ENCODE measurements at places on chromosomes 7 and 10.

GRCh38 chr10:26593896-26594295, 103.6 kb upstream of the PDSS1 start:
- DNase-seq = no peak

DNA sequence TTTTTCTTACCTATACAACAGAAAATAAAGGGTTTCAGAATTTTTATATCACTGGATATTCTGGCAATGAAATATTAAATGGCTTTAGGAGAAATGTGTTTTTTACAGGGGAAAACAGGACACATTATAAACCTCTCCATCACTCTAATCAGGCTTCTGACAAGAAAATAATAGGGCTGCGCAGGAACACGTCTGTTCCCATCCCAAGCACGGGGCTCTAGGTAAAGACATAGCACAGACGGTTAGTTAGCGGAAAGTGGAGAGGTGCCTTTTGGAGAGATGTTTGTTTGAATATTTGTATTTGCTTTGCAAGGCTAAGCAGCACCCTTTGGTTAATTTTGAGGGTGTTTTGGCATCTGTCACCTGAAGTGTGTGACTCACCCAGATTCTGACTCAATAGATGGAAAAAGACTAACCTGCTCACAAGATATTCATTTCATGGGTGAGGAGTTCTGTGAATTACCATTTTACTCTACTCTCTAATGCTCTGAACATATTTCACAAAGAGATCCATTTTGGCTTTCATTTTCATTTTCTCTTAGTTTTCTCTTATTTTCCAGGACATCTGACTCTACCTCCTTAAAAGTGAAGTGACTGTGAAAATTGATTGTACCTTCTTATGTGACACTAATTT, 174.5 kb upstream of the AKR1E2 start:
- no peak for DNase-seq

DNA sequence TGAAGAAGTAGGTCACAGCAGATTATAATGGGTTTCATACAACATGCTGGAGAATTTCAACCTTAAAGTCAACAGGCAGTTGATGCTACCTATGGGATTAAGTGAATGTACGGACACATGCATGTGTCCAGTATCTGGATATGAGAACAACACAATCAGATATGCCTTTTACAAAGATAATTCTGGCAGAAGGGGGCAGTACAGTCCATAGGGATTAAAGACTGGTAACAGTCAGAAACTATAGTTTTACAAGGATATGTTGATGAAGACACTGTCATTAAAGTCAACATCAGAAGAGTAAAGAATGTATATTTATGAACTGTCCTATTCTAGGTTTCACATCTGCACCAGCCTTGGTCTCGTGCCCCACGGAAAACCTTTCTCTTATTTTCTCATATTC, 41.5 kb downstream of the ANKMY2 start:
- no peak for DNase-seq

DNA sequence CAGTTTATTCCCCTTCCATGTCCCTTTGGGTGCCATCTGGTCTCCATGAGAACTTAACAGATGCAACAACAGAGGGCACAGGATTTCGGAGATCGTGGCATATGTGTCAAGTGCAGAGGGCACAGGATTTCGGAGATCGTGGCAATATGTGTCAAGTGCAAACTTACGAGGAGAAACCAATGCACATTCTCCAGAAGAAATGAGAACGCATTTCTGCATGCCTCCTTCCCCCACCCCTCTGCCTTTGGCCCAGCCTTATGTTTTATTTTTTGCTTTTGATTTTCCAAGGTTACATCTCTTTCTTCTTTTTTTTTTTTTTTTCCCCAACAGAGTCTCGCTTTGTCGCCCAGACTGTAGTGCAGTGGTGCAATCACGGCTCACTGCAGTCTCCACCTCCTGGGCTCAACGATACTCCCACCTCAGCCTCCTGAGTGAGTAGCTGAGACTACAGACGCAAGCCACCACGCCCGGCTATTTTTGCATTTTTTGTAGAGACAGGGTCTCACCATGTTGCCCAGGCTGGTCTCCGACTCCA, 586 bp upstream of the ANKRD26 start:
- no peak for DNase-seq

- no peak for DNase-seq
Measured at GRCh38 chr7:158868764-158869410, 12.5 kb downstream of the DYNC2I1 start.

GRCh38 chr7:67595431-67596180, 599.0 kb downstream of the TYW1 start:
- DNase-seq = no peak

GRCh38 chr7:100561491-100562194, 12.1 kb downstream of the SAP25 start:
- no peak for DNase-seq

GRCh38 chr7:66571568-66571967, 57.1 kb upstream of the KCTD7 start:
- no peak for DNase-seq

DNA sequence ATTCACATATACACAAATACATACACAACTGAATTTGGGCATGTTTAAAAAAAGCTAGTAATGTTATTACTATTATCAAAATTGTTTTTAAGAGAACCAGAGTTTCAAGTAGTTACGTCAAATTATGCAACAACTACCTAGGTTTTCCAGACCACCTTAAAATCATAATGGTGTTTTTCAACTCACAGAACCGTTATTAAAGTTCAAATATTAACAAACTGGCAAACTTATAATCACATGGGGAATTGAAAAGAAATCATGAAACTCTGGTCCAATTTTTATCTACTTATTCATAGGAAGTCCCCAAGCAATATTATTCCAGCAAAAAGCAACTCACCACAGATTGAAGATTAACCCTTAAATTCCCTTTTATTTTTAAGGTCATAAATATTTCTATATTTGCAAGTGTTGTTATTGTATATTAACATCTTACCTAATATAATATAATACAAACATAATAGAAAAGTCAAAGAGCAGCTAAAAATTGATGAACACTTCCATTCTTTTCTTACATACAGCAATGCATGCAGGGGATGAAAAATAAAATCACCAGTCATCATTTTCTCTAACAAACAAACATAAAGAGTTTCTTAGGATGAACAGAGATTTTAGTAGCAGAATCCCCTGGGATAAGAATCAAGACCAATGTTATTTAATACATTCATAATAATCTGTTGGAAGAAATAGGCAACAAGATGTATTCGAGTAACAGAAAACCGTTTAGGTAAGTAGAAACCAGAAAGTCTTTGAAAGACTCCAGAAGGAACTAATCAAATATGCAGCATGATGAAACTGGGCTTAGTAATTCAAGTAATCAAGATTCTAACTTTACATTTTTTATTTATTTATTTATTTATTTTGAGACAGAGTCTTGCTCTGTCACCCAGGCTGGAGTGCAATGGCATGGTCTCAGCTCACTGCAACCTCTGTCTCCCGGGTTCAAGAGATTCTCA, 391.1 kb downstream of the PARD3 start:
- DNase-seq = no peak
